Bronchial smooth muscle cell (primary cell): ENCODE measurements at places on chromosomes 6 and 20. TPM values are rescaled to one million over a fixed set of nuclear protein-coding genes. Genes with fewer than 3 reads are reported as not detected.

Gene PACRG
- total RNA-seq, result 0.16 and 0.17 TPM in 2 replicates

Gene OPRM1
- under 0.01 TPM in 1 of 2 replicates, not detected in the other for total RNA-seq

Gene SPTLC3
- total RNA-seq, result 4.6 and 13.4 TPM in 2 replicates

Gene SYNDIG1
- total RNA-seq, result not detected in 2 replicates

Gene CRISP2
- not detected in 2 replicates for total RNA-seq

Gene TBXT
- total RNA-seq, result not detected in 2 replicates

Gene PEDS1
- total RNA-seq, result 5.5 and 8.7 TPM in 2 replicates

Gene MYL9
- total RNA-seq, result 7.0 and 8.0 TPM in 2 replicates

Gene GABRR1
- not detected in 2 replicates for total RNA-seq

Gene CHRNA4
- not detected in 2 replicates for total RNA-seq

Gene NECAB3
- total RNA-seq, result 30.9 and 35.2 TPM in 2 replicates

Gene ENPP4
- total RNA-seq, result under 0.01 and 0.16 TPM in 2 replicates

Gene ANKRD6
- 0.47 and 0.60 TPM in 2 replicates for total RNA-seq

Gene PKHD1
- total RNA-seq, result not detected in 2 replicates

Gene RNF5
- 14.4 and 15.6 TPM in 2 replicates for total RNA-seq

Gene CAGE1
- under 0.01 and 0.09 TPM in 2 replicates for total RNA-seq

Gene TBX18
- total RNA-seq, result 8.2 and 32.6 TPM in 2 replicates

Gene SAPCD1
- 0.26 and 1.3 TPM in 2 replicates for total RNA-seq

Gene MYBL2
- 0.09 and 0.47 TPM in 2 replicates for total RNA-seq

Gene OPN5
- under 0.01 TPM in 2 replicates for total RNA-seq

Gene HLA-DOA
- under 0.01 TPM in 1 of 2 replicates, not detected in the other for total RNA-seq

Gene SLC17A1
- total RNA-seq, result not detected in 2 replicates

Gene PTGIS
- total RNA-seq, result 82.7 and 295 TPM in 2 replicates

Gene RHAG
- under 0.01 TPM in 1 of 2 replicates, not detected in the other for total RNA-seq

Gene SYNE1
- total RNA-seq, result 87.5 and 98.6 TPM in 2 replicates

Gene GCNT2
- 0.32 and 0.60 TPM in 2 replicates for total RNA-seq

Gene KIF6
- total RNA-seq, result 0.16 and 0.52 TPM in 2 replicates

Gene RSPH9
- 0.95 and 1.7 TPM in 2 replicates for total RNA-seq

Gene TMEM151B
- total RNA-seq, result under 0.01 TPM in 2 replicates

Gene MED20
- total RNA-seq, result 20.1 and 23.2 TPM in 2 replicates

Gene GMPR
- total RNA-seq, result 4.4 and 5.8 TPM in 2 replicates

Gene RGS17
- 7.5 and 15.1 TPM in 2 replicates for total RNA-seq

Gene NANP
- 6.8 and 7.0 TPM in 2 replicates for total RNA-seq

Gene MUCL3
- not detected in 2 replicates for total RNA-seq

Gene GHRH
- total RNA-seq, result not detected in 2 replicates

Gene TINAG
- total RNA-seq, result not detected in 2 replicates

Gene LHFPL5
- not detected in 2 replicates for total RNA-seq

Gene FOXA2
- total RNA-seq, result 0.09 TPM in 1 of 2 replicates, not detected in the other

Gene CALHM5
- 8.4 and 9.0 TPM in 2 replicates for total RNA-seq

Gene PABPC1L
- total RNA-seq, result 6.8 and 15.5 TPM in 2 replicates

Gene HLA-DRB1
- total RNA-seq, result 0.16 TPM in 1 of 2 replicates, not detected in the other

Gene AGPAT4
- 6.4 and 10.2 TPM in 2 replicates for total RNA-seq

Gene NCR2
- not detected in 2 replicates for total RNA-seq
